ENCODE measurements at places on chromosomes 1 and 21.
A peak's percentile ranks its signal among the peaks of the same experiment; 100 is the strongest.

DNA sequence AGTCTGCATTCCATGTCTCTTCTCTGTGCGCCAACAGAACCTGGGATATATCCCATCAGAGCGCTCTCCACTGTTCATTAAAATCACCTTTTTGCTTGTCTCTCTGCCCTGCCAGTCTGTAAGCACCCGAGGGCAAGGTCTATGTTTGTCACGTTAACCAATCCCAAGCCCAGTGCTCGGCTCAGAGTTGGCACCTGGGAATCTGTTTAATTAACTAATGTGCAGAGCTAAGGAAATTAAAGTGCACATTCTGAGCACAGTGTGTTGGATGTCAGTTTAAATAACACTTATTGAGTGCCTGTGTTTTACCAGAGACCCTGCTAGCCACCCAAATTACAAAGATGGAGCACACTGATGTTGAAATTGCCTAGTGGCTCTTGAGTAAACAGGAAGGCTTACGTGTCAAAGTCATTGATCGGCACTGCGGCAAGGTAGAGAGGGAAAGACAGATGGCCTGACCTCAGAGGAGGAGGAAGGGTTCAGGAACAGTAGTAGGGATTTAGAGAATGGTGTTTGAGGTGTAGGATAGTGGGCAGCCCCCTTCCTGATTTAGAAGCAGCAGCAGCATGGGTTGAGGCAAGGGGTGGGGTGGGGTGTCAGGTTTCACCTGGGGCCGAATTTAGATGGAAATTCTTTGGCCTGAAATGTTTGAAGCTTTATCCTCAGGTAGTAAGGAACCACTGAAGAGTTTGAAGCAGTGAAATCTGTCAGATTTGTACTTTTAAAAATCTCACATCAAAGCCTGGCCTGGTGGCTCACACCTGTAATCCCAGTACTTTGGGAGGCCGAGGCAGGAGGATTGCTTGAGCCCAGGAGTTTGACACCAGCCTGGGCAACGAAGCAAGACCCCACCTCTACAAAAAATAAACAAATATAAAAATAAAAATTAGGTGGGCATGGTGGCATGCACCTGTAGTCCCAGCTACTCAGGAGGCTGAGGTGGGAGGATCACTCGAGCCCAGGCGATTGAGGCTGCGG lies 7.7 kb downstream of the ARMH1 start:
- DNase-seq: no peak

- no peak for DNase-seq
Observed at GRCh38 chr1:53305650-53306049, 22.2 kb downstream of the LRP8 start.

DNA sequence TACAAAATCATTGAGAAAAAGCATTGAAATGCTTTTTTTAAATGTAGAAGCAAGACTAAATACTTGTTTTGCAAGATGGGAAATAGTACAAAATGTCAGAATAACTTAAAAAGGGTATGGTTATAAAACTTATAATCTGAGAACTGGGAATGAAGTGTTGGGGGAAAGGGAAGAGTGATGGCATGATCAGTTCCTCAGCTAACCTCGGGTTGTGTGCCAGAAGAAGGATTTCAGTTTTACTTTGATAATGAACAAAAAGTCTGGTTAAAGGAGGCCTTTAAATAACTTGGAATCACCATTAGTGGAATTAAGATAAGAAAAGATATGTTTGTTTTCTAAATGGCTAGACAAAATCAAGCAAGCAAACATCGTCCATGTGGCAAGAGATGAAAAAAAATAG lies 20.7 kb downstream of the NEK7 start:
- no peak for DNase-seq

DNA sequence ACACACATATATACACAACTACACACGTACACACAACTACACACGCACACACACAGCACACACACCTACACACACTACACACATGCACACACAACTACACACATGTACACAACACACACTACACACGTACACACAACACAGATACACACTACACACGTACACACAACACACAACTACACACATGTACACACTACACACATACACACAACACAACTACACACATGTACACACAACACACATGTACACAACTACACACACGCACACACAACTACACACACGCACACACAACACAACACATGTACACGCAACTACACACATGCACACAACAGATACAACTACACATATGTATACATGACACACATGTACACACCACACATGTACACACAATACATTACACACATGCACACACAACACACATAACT lies 318.1 kb downstream of the CAMTA1 start:
- no peak for DNase-seq

DNA sequence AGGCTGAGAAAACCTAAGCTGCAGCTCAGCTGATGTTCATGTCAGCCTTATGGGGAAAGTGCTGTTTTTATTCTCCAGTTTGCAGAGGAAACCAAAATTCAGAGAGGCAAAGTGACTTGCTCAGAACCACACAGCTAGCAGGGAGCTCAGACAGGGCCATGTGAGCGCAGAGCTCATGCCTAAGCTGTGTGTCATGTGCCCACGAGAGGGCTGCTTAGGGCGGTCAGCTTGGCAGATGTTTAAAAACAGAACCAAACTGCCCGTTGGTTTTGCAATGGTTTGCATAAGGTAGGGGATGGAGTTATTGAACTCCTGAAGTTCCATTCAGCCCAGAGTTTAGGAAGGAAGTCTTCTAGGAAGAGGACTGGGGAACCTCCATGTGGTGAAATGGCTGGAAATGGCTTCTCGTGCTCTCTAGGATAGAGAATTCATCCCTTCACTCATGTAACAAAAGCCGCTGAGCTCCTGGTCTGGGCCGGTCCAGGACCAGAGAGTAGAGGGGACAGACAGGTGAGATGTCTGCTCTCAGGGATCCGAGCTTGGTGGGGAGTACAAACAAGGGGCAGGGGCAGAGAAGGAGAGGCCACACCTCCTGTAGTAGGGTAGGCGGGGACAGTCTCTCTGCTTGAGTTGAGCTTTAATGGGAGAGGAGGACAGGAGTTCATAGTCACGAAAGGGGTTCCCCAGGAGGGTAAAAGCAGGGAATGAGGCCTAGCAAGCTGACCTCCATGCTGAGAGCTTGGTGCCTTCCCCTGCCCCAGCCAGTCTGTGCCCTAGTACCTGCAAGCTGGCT lies 46.9 kb downstream of the ARHGEF10L start:
- no peak for DNase-seq

GRCh38 chr21:16406355-16406754 lies 676.6 kb downstream of the USP25 start:
- DNase-seq: no peak

GRCh38 chr21:37530901-37531351 lies 164.4 kb downstream of the DYRK1A start:
- no peak for DNase-seq

GRCh38 chr1:35507947-35508346 lies 49.3 kb downstream of the KIAA0319L start:
- DNase-seq: no peak

- no peak for DNase-seq
Observed at GRCh38 chr21:20424943-20425342, 573.3 kb upstream of the NCAM2 start.

DNA sequence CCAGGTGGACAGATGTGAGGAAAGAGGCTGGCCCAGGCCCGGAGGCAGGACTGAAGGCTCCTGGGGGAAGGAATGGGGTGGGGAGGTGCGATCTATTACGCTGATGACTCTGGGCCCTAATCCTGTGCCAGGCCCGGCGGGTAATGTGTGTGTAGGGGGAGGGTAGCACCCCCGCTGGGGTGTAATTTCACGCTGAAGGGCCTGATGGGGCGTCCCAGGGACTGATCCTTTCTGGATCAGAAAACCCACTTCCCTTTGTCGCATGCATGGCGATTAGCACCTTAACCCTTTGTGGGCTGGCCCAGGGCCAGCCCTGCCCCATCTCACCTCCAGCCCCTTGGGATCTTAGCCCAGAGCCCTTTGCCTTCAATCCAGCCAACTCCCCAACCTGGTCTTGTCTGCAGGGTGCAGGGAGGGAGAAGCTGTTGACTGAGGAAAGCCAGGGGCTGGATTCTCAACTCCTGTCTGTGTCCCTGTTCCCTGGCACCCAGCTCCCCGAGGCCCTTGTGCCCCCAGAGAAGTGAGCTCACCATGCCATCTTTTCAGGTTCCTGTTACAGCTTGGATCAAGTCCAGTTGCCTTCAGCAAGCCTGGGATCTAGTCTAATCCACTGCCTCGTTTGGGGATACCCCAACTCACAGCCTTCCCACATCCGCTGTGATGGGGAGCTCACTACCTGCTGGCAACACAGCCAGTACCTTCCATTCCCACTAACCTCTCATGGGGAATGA lies 26.0 kb downstream of the KNCN start:
- no peak for DNase-seq

DNA sequence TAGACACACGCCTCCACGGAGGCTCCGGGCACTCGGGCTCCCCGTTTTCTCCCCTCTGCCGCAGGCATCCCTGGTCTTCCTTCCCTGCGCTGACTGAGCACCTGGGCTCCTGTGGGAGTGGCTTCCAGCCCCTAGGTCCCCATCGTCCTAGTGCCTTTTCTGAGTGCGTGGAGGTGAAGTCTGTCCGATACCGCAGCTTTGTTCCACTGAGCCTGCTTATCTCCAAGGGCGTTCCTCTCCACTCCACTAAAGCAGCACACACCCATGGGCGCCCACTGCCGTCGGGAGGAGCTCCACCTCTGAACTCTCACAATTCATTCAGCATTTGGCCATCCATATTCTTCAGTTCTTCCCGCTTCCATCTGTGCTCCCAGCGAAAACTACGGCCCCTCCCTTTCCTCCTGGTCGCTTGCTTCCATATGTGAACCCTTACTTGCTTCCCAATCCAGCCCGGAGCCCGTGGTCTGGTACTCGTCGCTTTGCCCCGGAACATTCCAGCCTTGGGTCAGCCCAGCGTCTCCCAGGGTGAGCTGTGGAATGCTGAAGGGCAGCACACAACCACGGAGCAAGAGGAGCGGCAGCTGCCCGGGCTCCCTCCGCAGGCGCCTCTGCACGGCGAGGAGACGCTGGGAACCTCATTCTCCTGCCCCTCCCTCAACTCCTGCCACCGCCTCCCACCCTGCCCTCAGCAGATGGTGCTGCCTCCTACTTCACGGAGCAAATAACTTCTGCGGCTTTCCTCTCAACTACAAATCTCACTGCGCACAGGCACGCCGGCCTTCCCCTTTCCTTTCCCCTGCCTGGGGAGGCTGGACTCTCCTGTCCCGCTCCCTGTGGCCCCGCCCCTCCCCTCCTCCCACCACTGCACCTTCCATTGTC lies 27.5 kb downstream of the ATP8B2 start:
- peak; percentile 35 for DNase-seq

GRCh38 chr1:71068325-71069240 lies 12.3 kb downstream of the ZRANB2 start:
- no peak for DNase-seq

GRCh38 chr21:37827913-37828312 lies 88.3 kb downstream of the KCNJ6 start:
- no peak for DNase-seq

GRCh38 chr1:66769512-66770229 lies 17.4 kb downstream of the DYNLT5 start:
- DNase-seq: no peak

- DNase-seq: peak; percentile 33
Observed at GRCh38 chr1:181033128-181033798, 520 bp upstream of the MR1 start.

GRCh38 chr1:202967684-202968281 lies 726 bp upstream of the CYB5R1 start:
- peak; percentile 13 for DNase-seq

DNA sequence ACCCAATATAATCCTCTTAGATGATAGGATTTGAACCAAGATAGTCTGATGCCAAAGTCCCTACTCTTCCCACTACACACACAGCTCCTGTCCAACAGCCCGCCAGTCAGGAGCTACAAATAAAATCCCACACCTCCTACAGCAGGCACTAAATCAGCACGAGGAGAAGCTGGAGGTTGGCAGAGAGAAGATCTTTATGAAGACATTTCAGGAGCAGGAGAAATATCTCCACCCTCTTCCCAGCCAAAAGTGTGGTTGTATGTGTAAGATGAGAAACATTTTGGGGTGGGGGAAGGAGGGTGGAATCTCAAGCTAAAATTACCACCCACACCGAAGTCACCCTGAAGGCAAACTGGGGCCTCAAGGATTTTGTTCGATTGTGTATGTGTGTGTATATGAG lies 54.5 kb downstream of the PLXNA2 start:
- DNase-seq: no peak

DNA sequence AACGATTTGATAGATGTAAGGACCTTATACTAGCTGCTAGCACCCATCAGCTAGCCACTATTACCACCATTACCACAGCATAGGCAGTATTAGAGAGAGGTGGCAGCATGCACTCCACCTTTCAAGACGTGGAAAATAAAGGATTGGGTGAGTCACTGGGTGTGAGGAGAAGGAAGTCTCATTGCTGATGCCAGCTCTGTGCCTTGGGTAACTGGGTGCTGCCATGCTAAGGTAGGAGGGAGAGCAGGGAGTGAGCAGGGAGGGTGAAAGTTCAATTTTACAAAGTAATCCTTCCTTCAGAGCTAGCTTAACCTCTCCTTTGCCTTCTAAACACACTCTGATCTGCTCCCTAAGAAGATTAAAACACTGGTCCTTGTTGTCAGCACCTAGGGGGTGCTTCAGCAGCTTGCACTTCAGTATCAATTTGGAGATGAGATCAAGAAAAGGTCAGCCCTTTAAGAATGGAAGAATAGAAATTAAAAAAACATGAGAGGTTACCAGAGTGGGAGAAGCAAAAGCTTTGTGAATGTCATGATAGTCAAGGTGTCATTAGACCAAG lies 1.8 kb upstream of the LIN9 start:
- no peak for DNase-seq

GRCh38 chr1:110779636-110780035 lies 93.3 kb upstream of the CD53 start:
- DNase-seq: no peak

DNA sequence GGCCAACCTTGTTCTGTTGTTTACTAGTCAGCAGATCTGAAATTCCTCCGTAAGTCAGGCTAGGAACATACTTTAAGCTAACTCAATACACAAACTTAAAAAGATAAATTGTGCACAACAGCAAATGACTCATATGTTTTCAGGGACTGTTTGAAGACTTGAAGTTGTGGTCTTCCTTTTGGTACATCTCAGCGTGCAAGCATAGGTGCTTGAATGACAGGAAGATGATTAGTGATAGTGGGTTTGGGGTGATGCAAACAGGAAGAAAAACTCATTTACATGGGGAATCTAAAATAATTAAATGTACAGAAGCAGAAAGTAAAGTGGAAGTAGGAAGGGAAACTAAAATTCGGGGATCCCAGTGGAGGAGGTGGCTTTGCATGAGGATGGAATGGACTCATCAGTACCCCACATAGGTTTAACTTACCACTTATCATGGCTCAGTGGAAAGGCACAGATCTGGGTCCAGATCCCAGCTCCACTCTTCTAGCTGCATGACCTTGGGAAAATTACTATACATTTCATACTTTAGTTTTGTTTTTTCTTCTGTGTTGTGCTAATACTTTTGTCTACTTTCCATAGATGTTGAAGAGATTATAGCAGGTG lies 122.3 kb downstream of the XCL2 start:
- DNase-seq: no peak
